ENCODE measurements at places on chromosomes 7 and 10.

GRCh38 chr7:135697276-135698049 lies 30.5 kb downstream of the SLC13A4 start:
- no peaks in the 10 kb centered on the region for H3K4me1 ChIP-seq
- peaks cover 33% of the 10 kb centered on the region for H3K36me3 ChIP-seq
- DNase-seq = no peak
- no peak overlapping the region for H3K27ac ChIP-seq
- H3K27me3 ChIP-seq = no peaks in the 10 kb centered on the region
- no peak overlapping the region for H3K4me3 ChIP-seq

DNA sequence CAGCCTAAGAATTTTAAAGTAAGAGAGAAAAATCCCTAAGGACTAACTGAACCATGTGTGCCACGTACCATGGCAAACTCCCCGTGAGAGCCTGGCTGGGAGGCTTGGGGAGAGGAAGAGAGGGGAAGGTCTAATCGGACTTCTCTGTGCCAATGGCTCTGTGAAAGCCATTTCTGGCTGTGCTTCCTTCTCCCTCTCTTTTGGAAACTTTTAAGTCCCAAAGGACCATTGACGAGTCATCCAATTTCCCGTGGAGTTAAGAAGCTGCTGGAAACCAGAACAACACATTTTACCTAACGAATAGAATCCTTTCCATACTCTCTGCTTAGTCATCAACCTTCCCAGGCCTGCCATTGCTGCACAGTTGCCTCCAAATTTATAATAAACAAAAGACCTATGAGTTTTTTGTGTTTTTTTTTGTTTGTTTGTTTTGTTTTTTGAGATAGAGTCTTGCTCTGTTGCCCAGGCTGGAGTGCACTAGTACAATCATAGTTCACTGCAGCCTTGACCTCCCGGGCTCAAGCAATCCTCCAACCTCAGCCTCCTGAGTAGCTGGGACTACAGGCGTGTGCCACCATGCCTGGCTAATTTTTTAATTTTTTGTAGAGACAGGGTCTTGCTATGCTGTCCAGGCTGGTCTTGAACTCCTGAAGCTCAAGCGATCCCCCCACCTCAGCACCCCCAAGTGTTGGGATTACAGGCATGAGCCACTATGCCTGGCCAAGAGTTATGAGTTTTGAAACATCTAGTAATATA lies 13.2 kb downstream of the LAMB1 start:
- peaks cover 6% of the 10 kb centered on the region for H3K27me3 ChIP-seq
- H3K4me1 ChIP-seq = no peaks in the 10 kb centered on the region
- no peak for DNase-seq
- no peak overlapping the region for H3K4me3 ChIP-seq
- H3K27ac ChIP-seq = no peak overlapping the region
- no peaks in the 10 kb centered on the region for H3K36me3 ChIP-seq

GRCh38 chr7:141115965-141116364 lies 42.1 kb downstream of the TMEM178B start:
- H3K36me3 ChIP-seq = no peaks in the 10 kb centered on the region
- H3K4me1 ChIP-seq = no peaks in the 10 kb centered on the region
- H3K27ac ChIP-seq = no peak overlapping the region

DNA sequence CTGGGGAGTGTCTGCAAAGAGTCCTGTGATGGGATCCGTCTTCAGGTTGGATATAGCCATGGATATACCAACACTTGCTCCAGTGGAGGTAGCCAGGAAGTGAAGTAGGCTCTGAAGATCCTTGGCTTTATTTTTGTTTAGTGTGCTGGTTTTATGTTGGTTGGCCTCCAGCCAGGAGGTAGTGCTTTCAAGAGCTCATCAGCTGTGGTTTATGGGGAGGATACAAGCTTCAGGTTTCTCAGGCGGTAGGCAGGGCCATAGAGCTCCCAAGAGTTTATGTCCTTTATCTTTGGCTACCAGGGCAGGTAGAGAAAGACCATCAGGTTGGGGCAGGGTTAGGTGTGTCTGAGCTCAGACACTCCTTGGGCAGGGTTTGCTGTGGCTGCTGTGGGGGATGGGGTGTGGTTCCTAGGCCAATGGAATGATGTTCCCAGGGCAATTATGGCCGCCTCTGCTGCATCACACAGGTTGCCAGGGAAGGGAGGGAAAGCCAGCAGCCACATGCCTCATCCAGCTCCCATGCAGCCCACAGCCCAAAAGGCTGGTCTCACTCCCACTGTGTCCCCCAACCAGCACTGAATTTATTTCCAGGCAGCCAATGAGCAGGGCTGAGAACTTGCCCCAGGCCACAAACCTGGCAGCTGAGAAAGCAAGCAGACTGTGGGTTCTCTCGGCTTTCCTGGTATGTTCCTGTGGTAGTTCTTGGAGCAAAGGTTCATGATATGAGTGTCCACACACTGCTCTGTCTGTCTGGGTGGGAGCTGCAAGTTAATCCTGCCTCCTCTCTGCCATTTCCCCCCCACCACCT lies 67.0 kb upstream of the PRLHR start:
- DNase-seq = no peak
- H3K36me3 ChIP-seq = peaks cover 10% of the 10 kb centered on the region
- peaks cover 40% of the 10 kb centered on the region for H3K27me3 ChIP-seq
- no peak overlapping the region for H3K27ac ChIP-seq

GRCh38 chr10:112967200-112967599 lies 17.2 kb downstream of the TCF7L2 start:
- peaks cover 3% of the 10 kb centered on the region for H3K27me3 ChIP-seq
- DNase-seq = no peak
- H3K4me3 ChIP-seq = no peak overlapping the region
- no peaks in the 10 kb centered on the region for H3K36me3 ChIP-seq

DNA sequence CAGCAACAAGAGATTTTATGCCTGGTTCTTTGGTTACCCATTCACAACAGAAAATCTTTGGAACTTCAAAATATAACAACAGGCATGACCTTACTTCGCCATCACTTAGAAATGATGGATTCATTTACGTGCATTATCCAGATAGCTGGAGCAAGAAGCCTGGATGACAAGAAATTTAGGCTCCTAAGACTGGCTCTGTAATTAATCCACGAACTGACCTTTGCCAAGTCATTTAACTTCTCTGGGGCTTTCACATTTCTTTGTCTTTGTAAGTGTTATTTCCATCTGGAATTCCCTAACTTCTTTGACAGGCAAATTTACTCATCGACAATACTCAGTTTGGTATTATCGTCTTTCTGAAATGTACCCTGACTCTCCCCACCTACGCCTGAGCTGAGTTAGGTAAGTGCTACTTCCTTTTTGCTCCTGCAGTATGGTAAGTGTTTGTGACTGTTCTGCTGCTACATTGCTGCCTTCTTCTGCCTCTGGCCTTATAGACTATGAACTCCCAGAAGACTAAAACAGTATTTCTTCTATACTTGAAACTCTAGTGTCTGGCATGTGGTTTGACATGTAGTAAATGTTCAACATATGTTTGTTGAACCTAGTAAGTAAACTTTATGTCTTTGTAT lies 5.5 kb upstream of the MDFIC start:
- H3K27me3 ChIP-seq = peaks cover 2% of the 10 kb centered on the region
- no peaks in the 10 kb centered on the region for H3K36me3 ChIP-seq
- peak overlapping the region; percentile 69 for H3K27ac ChIP-seq
- peak overlapping the region; percentile 31 for H3K4me3 ChIP-seq
- DNase-seq = no peak

GRCh38 chr7:38189231-38189938 lies 11.3 kb downstream of the STARD3NL start:
- H3K36me3 ChIP-seq = no peaks in the 10 kb centered on the region
- H3K27ac ChIP-seq = peak overlapping the region; percentile 1
- no peak overlapping the region for H3K4me3 ChIP-seq

- H3K27me3 ChIP-seq = no peaks in the 10 kb centered on the region
- no peak overlapping the region for H3K4me3 ChIP-seq
- peaks cover 53% of the 10 kb centered on the region for H3K4me1 ChIP-seq
- H3K36me3 ChIP-seq = peaks cover 6% of the 10 kb centered on the region
- DNase-seq = no peak
- peak overlapping the region; percentile 47 for H3K27ac ChIP-seq
Observed at GRCh38 chr7:64685741-64686140, 19.8 kb downstream of the ZNF107 start.

DNA sequence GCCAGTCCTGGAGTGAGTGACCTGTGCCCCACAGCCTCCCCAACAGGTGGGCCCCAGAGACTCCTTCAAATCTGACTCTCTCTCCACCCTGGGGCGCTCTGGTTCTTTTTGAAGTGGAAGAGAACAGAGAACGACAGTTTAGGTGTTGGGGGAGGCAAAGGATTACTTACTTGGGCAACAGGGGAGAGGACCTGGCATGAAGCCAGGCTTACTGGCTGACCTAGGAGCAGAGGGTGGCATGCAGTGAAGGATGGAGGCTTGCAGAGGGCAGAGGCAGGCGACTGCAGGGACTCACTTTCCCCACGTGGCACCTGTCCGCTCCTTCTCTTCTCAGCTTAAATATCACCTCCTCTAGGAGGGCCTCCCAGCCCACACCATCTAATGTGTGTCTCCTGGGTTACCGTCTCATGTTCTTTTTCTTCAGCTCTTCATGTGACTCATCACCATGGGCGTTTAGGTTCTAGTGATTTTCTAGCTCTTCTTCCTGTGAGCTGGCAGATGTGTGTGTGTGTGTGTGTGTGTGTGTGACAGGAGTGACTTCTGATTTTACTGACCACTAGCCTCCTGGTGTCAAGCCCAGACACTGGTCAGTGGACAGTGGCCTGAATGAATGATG lies 15.5 kb downstream of the LZTS2 start:
- no peak overlapping the region for H3K4me3 ChIP-seq
- peaks cover 19% of the 10 kb centered on the region for H3K27me3 ChIP-seq
- no peaks in the 10 kb centered on the region for H3K36me3 ChIP-seq

- no peaks in the 10 kb centered on the region for H3K36me3 ChIP-seq
- no peak overlapping the region for H3K27ac ChIP-seq
- H3K27me3 ChIP-seq = peaks cover 2% of the 10 kb centered on the region
- H3K4me3 ChIP-seq = no peak overlapping the region
- no peak for DNase-seq
Observed at GRCh38 chr10:3982746-3983442, 197.9 kb upstream of the KLF6 start.

GRCh38 chr10:33382921-33383713 lies 48.6 kb upstream of the NRP1 start:
- no peak overlapping the region for H3K4me3 ChIP-seq
- no peak for DNase-seq
- H3K27me3 ChIP-seq = peaks cover 7% of the 10 kb centered on the region
- no peak overlapping the region for H3K27ac ChIP-seq
- H3K36me3 ChIP-seq = no peaks in the 10 kb centered on the region

DNA sequence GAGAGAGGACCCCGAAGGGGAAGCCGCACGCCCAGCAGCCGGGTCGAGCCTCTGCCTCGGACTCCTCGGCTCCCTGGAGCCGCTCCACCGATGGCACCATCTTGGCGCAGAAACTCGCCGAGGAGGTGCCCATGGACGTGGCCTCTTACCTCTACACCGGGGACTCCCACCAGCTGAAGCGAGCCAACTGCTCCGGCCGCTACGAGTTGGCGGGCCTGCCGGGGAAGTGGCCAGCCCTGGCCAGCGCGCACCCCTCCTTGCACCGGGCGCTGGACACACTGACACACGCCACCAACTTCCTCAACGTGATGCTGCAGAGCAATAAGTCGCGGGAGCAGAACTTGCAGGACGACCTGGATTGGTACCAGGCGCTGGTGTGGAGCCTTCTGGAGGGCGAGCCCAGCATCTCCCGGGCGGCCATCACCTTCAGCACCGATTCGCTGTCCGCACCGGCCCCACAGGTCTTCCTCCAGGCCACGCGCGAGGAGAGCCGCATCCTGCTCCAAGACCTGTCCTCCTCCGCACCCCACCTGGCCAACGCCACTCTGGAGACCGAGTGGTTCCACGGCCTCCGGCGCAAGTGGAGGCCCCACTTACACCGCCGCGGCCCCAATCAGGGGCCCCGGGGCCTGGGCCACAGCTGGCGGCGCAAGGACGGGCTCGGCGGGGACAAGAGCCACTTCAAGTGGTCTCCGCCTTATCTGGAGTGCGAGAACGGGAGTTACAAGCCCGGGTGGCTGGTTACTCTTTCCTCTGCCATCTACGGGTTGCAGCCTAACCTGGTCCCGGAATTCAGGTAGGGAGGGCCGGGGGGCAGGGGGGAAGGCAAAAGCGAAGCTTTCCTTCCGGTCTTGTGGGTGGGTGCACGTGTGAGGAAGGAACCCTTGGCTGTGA lies 973 bp downstream of the GPR158 start:
- peaks cover 10% of the 10 kb centered on the region for H3K27me3 ChIP-seq
- no peak overlapping the region for H3K4me3 ChIP-seq
- no peak overlapping the region for H3K27ac ChIP-seq
- no peaks in the 10 kb centered on the region for H3K4me1 ChIP-seq
- H3K36me3 ChIP-seq = peaks cover 10% of the 10 kb centered on the region

- peaks cover 5% of the 10 kb centered on the region for H3K27me3 ChIP-seq
- no peaks in the 10 kb centered on the region for H3K36me3 ChIP-seq
- no peak overlapping the region for H3K27ac ChIP-seq
Observed at GRCh38 chr7:16071246-16071857, 350.0 kb downstream of the CRPPA start.

- no peak for DNase-seq
- H3K36me3 ChIP-seq = no peaks in the 10 kb centered on the region
- H3K27me3 ChIP-seq = no peaks in the 10 kb centered on the region
- H3K27ac ChIP-seq = no peak overlapping the region
- no peaks in the 10 kb centered on the region for H3K4me1 ChIP-seq
Observed at GRCh38 chr7:90708841-90709317, 112.8 kb downstream of the CDK14 start.

- H3K4me3 ChIP-seq = peak overlapping the region; percentile 15
- peak; percentile 43 for DNase-seq
- H3K27me3 ChIP-seq = peaks cover 2% of the 10 kb centered on the region
Observed at GRCh38 chr7:129262324-129262723, 37.5 kb downstream of the AHCYL2 start.

DNA sequence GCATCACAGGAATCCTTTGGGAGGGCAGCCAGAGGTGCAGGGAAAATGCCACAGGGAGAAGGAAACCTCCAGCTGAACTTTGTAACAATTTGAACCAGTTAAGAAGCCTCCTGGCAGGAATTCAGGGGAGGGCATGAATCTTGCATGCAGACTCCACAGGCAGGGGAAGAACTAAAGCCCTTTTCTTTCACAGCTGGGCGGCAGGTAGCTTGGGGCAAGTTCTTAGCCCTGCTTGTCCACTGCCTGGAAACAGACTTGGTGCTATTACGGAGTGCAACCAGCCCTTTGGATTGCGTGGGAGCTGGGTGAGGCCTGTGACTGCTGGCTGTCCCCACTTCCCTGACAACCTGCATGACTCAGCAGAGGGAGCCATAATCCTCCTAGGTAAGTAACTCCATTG lies 51.7 kb upstream of the ADAM12 start:
- DNase-seq = no peak
- H3K4me1 ChIP-seq = no peaks in the 10 kb centered on the region
- no peak overlapping the region for H3K4me3 ChIP-seq

- no peak overlapping the region for H3K27ac ChIP-seq
- H3K4me3 ChIP-seq = no peak overlapping the region
- H3K4me1 ChIP-seq = no peaks in the 10 kb centered on the region
- H3K27me3 ChIP-seq = peaks cover 2% of the 10 kb centered on the region
Observed at GRCh38 chr7:78134256-78134655, 335.7 kb downstream of the PHTF2 start.

- peak overlapping the region; percentile 90 for H3K27ac ChIP-seq
- H3K4me1 ChIP-seq = peaks cover 56% of the 10 kb centered on the region
- H3K36me3 ChIP-seq = peaks cover 22% of the 10 kb centered on the region
Observed at GRCh38 chr10:101783736-101784118, 481 bp upstream of the NPM3 start.
